ENCODE measurements at places on chromosomes 1 and 21.

DNA sequence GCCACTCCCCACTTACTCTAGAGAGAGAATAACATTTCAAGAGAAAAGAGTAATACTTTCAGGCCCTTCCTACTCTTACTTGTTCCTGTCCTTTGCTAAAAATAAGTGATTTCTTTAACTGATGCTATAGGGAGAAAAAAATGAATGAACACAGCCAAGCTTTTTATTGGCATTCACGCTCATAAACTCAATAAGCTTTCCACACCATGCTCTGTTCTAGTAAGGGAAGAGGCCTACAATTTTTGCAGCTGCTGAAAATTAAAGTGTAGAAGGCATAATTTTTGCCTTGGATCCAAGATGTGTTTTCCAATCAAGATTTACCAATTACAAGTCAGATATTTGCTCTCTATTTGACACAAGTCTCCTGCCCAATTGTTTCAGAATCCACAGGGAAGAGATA, 188.1 kb upstream of the RGS18 start:
- H3K36me3 ChIP-seq: no peaks in the 10 kb centered on the region
- no peak overlapping the region for H3K27ac ChIP-seq
- no peaks in the 10 kb centered on the region for H3K27me3 ChIP-seq
- no peak overlapping the region for H3K4me3 ChIP-seq
- no peaks in the 10 kb centered on the region for H3K4me1 ChIP-seq
- no peak for DNase-seq

- no peaks in the 10 kb centered on the region for H3K4me1 ChIP-seq
- DNase-seq: no peak
- H3K4me3 ChIP-seq: no peak overlapping the region
- no peaks in the 10 kb centered on the region for H3K27me3 ChIP-seq
Observed at GRCh38 chr1:50702395-50702794, 257.7 kb downstream of the FAF1 start.

GRCh38 chr1:112439592-112439991, 43.6 kb downstream of the CTTNBP2NL start:
- no peaks in the 10 kb centered on the region for H3K27me3 ChIP-seq
- H3K4me3 ChIP-seq: no peak overlapping the region
- H3K27ac ChIP-seq: no peak overlapping the region
- H3K36me3 ChIP-seq: no peaks in the 10 kb centered on the region
- H3K4me1 ChIP-seq: no peaks in the 10 kb centered on the region
- no peak for DNase-seq

- H3K36me3 ChIP-seq: no peaks in the 10 kb centered on the region
- no peak overlapping the region for H3K27ac ChIP-seq
- no peaks in the 10 kb centered on the region for H3K4me1 ChIP-seq
- no peak overlapping the region for H3K4me3 ChIP-seq
- no peaks in the 10 kb centered on the region for H3K27me3 ChIP-seq
Observed at GRCh38 chr21:45499970-45500577, 42.2 kb downstream of the SLC19A1 start.
